ENCODE measurements at places on chromosomes 3 and 15.

DNA sequence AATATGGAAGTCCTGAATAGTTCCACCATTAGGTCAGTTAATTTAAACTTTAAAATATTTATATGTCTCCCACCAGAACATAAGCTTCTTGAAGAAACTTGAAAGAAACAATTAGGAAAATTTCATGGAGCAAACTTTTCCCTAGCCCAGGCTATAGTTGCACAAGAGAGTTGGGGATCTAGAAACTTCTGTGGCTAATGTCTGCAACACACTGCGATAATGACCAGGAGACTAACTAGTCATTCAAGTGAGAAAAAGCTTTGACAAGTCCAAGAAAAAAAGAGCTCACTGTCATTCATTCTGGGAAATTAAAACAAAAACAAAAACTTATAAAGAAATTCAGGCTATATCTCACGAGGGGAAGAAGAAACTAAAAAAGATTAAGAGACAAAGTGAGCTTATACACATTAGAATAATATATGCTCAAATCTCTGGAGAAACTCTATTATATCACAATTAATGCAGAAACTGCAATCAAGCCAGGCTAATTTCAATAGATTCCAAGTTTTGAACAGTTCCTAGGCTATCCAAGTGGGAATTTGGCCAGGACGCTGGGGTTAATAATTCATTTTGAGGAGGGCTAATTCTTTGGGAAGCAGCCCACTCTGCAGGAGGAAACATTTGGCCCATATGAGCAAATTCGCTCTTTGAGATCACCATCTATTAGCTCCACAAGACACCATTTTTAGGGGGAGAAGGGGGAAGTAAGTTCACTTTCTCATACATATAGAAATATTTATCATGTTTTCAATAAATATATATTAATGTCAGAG is 134.6 kb downstream of the MEIS2 start:
- DNase-seq = no peak

DNA sequence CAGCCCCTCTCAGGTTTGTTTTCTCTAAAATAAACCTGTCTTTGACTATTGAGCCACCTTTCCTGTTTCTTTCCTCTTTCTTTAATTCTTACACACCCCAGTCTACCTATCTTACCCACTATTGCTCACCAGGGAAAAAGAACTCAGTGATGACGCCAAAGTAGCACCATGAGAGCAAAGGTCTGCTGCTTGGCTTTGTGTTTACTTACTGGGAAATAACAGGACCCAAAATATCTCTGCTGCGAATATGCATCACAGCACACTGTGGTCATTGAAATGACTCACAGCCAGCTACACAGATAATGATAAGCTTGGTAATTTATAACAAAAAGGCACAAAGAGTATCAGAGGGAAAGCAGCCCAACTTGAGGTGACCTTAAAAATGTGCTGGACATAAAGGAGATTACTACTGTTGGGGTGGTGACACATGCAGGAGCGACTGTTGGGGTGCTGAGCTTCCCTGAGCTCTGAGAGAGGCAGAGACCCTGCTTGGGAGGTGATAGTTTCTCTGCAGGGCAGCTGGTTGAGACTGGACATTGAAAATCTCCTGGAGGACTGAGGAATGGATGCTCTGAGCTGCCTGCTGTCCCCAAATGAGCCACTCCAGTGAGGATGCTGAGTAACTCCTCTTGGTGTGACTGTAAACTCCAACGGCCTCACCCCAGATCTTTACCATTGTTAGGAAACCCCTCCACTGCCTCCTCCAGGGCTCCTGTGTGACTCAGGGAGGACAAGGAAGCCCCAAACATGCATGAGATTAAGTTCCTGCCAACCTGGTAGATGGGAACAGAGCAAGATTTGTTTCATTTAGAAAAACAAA is 14.5 kb downstream of the EFCAB12 start:
- no peak for DNase-seq

- DNase-seq = no peak
These were observed 311.4 kb downstream of the UNC13C start for GRCh38 chr15:54289590-54290136.

DNA sequence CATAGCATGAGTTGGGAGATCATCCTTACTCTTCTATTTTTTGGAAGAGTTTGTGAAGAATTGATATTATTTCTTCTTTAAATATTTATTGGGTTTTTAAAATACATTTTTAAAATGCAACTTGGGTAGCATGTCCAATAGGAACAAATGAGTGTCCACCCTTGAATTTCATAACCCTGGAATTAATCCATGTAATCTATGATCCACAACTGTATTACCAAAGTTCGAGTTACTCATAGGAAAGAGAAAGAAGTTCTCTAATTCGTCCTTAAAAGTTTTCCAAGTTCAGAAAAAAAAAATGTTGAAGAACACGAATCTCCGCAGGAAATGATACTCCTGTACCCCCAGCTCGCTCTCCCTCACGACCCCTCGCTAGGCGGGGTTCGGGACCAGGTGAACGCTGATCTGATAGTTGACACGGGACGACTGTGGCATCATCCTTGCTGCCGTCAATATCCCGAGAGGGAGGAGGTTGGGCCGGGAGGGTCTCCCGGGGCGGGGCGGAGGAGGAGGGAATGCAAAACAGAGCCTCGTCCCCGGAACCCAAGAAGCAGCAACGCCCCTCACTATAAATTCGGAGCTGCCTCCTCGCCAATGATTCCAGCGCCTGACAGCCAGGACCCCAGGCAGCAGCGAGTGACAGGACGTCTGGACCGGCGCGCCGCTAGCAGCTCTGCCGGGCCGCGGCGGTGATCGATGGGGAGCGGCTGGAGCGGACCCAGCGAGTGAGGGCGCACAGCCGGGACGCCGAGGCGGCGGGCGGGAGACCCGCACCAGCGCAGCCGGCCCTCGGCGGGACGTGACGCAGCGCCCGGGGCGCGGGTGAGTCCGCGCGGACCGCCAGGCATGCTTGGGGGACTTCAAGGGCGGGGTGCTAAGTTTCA is at the start of gene AGTR1:
TSS of gene AGTR1 (plus strand) at position 598 of the 884 bp plus-strand sequence. CDS start 43,133 bp downstream, outside the sequence.
- DNase-seq = peak; percentile 33

DNA sequence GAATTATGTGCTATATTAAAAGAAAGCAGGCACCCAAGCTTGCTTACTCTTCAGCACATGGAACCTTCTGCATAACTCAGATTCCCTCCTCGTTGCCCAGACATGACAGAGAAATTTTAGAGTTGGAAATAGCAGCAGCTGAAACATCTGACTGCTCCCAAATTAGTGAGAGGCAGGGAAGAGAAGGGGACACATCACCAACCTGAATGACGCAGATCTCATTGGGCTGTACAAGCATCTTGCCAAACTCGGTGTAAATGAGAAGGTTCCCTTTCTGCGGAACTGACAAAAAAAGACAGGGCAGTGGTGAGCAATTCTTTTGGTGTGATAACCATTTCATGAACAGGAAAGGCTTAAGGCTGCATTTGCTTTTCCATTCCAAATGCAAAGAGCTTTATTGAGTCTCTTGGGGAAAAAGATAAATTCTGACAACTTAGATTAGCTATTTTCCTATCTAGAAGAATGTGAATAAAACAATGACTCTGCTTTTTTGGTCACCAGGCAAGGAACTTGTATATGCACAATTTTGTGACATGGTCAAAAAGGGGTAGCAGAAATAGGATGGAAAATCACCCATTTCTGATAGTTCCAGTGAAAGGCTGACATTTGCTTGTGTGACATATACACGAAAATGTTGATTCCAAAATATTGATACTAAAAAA is 35.1 kb downstream of the HGD start:
- DNase-seq = no peak

GRCh38 chr15:29867241-29868000 is 45.2 kb upstream of the TJP1 start:
- DNase-seq = no peak

DNA sequence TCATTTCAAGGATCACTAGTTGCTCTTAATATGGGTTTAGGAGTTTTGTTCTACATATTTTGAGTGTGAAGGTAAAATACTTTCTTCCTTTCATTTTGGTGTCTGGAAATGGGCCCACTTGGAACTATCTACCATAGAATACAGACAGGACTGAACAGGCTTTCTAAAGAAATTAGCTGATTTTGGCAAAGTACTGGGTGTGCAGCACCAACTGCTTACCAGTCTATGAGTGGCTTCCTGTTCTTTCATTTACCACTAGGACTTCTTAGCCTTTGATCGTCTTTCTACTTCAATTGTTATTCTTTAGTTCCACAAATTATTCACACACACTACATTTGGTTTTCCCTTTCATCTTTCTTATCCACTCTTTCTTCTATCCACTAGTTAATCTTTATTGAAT is 1196.3 kb downstream of the ROBO1 start:
- no peak for DNase-seq

DNA sequence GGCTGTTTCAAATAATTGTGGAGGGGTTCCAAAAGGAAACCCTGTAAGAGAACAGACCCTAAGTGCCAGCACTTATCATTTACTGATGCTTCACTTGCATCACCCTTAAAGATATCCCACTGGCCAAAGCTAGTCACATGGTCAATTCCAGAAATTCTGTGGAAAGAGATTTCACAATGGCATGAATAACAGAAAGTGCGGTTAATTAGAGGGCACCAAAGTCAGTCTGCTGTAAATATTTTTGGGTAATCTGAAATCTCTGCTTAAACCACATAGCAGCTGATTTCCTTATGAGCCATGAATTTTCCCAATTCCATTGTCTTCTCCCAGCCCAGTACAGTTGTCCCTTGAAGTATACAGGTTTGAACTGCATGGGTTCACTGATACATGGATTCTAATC is 346.1 kb downstream of the SI start:
- no peak for DNase-seq

GRCh38 chr3:192825216-192825615 is 92.4 kb downstream of the MB21D2 start:
- no peak for DNase-seq

DNA sequence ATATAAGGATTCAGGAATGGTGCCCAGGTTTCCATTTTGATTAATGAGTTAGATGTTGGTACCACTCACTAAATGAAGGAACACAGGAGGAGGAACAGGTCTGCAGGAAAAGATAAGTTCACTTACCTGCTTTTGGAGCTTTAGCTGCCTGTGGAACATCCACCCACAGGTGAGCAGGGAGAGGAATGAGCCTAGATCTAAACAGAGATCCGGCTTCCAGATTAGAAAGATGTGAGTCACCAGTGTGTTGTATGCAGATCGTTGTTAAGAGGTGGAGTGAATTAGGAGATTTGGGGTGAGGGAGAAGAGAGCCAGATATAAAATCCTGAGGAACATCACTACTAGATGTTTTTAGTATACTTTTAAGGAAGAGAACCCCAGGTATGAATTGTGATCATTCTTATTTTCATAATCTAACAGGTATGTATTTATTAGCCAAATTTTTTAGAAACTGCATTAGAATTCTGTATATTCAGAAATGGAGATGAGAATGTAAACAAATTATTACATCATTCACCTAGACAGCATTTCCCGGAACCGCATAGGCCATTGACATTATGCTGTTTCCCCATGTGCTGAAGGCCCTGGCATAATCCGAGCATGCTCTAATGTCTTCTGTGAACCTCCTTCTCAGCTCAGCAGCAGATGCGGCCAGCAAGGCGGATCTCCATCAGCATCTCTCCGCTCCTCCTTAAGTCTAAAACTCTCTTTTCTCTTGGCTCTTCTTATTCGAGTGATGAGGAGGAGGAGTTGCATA is 118.2 kb downstream of the KLHL25 start:
- no peak for DNase-seq

- no peak for DNase-seq
These were observed 122.7 kb downstream of the MEIS2 start for GRCh38 chr15:36977659-36978058.

DNA sequence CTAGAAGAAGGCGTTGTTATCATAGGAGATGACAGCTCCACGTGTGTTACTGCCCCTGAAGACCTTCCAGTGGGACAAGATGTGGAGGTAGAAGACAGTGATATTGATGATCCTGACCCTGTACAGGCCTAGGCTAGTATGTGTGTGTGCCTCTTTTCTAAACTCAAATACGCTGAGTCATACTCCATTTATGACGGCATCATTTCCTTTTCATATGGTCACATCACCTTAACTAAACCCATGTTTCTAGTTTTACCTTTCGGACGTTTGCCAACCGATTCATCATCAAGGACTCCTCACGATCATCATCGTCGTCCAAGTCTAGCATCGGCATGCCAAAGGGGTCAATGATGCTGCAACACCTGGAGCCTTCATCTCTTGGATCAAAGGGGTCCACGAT is 149.0 kb downstream of the CBLB start:
- no peak for DNase-seq

GRCh38 chr3:51400166-51400565 is 9.1 kb downstream of the RBM15B start:
- DNase-seq = no peak

DNA sequence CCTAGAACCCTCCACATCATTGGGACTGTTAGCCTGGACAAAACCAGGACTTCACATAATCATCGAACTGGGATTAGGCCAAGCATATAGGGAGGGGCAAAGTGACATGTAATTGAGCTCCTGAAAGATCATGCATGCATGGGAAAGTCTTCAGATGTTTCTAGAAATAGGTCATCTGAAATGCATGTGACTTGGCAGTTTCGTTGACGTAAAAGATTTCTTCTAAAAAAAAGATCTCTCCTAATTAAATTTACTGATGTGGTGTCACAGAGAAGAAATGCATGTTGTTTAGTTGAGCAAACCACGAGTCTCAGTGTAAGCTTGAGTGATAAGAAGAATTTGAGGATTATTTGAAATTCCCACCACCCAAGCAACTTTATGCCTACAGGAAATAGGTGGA is 70.0 kb upstream of the LIMD1 start:
- no peak for DNase-seq

DNA sequence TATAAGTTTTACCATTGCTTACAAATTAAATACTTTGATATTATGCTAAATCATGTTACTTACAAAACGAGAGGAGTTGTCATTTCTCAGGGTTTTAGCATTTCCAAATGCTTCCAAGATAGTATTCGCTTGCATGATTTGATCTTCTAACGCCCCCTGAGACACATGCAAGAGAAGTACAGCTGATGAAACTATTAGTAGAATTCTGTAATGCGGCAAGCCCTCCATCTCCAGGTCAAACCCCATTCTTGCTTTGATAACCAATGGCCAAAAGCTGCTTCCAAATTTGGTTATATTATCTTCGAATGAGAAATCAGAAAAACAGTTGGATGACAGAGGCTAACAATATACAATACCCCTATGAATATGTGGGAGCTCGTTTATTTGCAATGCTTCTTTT is 14.7 kb downstream of the MYH15 start:
- DNase-seq = no peak

- no peak for DNase-seq
These were observed 60.3 kb downstream of the NOX5 start for GRCh38 chr15:69074843-69075224.

DNA sequence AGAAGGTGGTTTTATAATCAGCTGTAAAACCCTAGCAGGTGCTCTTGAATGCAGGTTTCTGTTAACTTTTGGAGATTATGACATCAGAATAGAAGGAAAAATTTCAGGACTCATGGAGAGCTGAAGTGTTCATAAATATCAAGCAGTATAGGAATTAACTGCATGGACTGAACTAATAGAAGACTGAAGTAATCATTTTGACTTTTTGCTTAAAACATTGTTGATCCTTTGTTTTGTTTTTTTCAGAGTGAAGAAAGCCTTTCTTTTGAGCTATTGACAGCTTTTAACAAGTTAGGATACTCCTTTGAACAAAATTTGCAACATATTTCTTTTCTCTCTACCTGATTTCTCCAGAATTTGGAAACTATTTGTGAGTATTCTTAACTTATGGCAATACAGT is 70.6 kb upstream of the DAZL start:
- no peak for DNase-seq
